ENCODE measurements at places on chromosomes 7 and 10.

DNA sequence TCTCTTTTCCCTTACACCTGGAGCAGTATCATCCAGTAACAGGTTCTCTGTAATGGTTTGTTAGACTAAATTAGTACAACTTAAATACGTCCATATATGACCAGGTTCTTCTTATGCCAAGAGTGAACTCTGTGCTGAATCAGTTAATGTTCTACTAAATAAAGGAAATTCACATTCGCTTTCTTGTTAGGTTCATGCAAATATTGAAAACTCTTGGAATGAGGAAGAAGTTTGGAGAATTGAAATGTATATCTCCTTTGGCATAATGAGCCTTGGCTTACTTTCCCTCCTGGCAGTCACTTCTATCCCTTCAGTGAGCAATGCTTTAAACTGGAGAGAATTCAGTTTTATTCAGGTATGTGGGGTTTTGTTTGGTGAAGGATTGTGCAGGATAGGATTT lies 15.3 kb upstream of the CFAP69 start:
- DNase-seq, result no peak

GRCh38 chr10:1715821-1716220 lies 21.5 kb downstream of the ADARB2 start:
- DNase-seq, result peak; percentile 57

- no peak for DNase-seq
These were observed 84.5 kb downstream of the AOAH start for GRCh38 chr7:36639826-36640225.

DNA sequence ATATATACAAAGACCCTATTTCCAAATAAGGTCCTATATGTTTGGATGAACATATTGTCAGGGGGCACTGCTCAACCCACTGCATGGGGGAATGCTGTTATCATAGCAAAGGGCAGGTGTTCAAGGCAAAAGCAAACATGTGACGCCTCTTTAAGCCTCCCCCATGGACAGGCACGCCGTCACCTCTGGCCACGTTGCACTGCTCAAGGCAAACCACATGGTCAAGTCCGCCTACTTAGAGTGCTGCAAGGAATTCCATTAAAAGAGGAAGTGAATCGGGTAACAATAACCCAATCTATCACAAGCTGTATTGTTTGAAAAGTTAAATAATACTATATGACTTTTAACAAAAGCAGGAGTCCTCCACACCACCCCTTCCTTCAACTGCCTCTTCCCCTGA lies 8.8 kb upstream of the CALD1 start:
- DNase-seq, result peak; percentile 33

- no peak for DNase-seq
These were observed 11.5 kb upstream of the STEAP4 start for GRCh38 chr7:88318196-88318595.

DNA sequence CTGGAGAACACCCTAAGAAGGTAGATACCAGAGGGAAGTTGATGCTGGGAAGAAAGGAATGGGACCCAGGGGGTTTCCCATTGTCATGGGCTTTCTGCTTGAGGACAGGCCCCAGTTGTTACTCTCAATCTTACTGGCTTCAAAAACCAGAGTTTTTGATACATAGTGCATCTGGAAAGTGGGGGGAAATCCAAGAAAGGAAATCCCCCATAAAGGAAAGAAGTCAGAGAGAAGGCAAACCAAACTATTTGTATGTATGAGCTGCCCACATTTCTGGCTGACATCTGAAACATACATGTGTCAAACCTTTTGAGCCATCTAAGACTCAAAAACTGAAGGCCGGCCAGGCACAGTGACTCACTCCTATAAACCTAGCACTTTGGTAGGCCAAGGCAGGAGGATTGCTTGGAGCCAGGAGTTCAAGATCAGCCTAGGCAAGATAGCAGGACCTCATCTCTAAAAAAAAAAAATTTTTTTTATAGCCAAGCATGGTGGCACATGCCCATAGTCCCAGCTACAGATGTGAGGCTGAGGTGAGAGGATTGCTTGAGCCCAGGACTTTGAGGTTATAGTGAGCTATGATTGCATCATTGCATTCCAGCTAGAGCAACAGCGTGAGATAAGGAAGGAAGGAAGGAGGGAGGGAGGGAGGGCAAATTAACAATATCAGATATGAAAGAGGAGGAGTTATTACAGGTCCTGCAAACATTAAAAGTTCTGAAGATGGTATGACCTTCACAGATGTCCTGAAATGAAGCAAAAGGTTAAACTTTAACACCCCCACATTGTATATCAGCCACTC lies 6.7 kb upstream of the COA1 start:
- no peak for DNase-seq

GRCh38 chr10:114246679-114247305 lies 7.7 kb downstream of the VWA2 start:
- DNase-seq, result peak; percentile 52

GRCh38 chr7:156722043-156722826 lies 81.7 kb downstream of the RNF32 start:
- peak; percentile 70 for DNase-seq

- peak; percentile 46 for DNase-seq
These were observed 8.1 kb downstream of the SDK1 start for GRCh38 chr7:3309140-3309539.

- DNase-seq, result no peak
These were observed 67.9 kb downstream of the CCDC71L start for GRCh38 chr7:106593028-106593417.

GRCh38 chr10:127125331-127125730 lies 71.1 kb downstream of the INSYN2A start:
- DNase-seq, result no peak

DNA sequence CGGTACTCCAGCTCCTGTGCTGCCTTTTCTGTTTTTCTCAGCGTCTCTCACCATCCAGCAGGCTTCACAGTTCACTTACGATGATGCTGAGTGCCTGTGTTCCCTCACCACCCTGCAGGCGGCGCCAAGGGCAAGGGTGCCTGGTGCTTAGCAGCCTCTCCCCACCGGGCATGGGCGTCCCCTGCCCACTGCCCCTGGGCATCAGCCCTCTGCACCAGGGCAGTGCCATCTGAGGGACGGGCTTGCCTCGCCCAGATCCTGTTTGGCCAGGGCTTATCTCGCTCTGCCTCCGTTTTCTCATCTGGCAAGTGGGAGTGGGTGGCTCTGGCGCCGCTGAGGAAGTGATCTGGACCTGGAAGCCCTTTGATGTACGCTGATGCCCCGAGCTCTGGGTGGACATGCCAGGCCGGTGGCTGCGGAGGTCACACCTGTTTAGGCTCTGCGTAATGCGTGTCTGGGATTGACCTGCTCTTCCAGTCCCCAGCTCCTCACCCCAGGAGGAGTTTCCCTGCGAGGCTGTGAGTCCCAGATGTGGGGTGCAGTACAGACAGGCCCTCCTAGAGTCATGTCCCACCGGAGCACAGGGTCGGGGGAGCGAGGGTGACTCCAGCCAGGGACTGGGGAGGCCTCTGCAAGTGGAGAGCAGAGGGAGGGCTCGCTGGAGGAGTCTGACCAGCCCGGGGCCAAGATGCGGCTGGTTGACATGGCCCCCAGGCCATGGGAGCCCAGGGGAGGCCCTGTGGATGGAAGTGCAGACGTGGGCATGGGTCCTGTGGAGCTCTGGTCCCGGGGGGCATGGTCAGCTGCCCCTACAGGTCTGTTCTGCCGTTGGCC lies 11.8 kb downstream of the TTYH3 start:
- DNase-seq, result peak; percentile 46

- no peak for DNase-seq
These were observed 53.0 kb upstream of the PDGFA start for GRCh38 chr7:572416-573268.

- no peak for DNase-seq
These were observed 165.2 kb upstream of the PODXL start for GRCh38 chr7:131721660-131722059.

DNA sequence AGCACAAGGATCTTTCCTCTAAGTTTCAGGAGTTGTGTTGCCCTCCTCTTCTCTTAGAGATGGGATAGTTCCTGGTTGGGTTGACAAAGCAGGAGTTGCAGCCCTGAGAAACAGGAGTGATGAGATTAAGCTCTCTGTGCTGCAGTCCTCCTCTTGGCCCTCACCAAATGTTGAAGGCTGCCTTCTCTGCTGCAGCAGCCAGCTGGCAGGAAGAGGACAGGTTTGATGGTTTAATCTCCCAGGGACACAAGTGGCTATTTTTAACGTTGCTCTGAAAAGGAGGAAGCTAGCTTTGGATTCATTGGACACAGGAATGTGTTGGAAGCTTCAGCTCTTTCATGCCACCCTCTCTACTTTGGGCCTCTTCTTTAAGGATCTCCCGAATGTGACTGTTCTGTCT lies 9.4 kb downstream of the STRIP2 start:
- DNase-seq, result no peak

DNA sequence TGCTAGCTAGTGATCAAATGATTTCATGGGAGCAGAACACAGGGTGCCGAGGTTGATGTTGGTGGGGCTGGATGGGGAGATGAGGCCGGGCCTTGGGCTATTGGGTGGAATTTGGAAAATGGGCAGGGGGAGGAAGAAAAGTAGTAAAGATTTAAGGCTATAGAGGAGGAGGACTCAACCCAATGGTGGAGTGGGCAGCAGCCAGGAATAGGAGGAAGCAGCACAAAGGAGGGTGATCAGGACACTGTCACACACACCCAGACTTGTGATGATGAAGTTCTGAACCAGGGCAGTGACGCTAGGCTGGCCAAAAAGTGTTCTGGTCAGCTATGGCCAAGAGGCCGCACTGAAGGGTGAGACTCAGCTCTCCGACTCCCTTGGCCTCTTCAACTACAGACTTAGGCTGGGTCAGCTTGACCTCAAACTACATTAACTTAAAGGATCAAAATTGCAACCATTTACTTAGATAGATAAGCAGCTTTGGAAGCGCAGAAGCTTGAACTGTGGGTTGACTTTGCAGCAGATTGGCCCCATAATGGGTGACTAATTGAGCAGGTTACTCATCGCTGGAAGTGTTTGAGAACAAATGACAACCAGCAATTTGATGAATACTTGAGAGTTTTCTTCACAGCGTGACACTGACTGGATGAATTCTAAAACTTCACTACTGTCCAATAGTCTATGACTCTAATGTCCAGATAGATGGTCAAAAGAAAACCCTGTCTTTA lies 29.4 kb upstream of the GPR26 start:
- DNase-seq, result no peak

DNA sequence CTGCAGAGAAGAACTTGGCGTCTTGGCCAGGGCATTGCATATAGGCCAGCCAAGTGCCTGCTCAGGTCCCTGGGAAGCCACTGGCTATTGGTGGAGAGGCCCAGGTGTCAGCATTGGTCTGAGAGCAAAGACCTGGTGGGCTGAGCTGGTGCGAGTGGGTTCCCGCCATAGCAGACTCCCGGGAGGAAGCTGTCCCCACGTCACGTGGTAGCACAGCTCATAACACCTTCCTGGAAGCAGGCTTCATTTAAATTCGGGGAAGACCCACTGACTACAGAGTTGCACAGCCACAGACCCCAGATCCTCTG lies 130.5 kb downstream of the WDR37 start:
- DNase-seq, result no peak

GRCh38 chr7:98993024-98993897 lies 114.9 kb downstream of the TRRAP start:
- DNase-seq, result peak; percentile 15

- no peak for DNase-seq
These were observed 32.7 kb downstream of the TBXAS1 start for GRCh38 chr7:139861803-139862202.

GRCh38 chr10:114346176-114347031 lies 57.9 kb downstream of the AFAP1L2 start:
- no peak for DNase-seq

DNA sequence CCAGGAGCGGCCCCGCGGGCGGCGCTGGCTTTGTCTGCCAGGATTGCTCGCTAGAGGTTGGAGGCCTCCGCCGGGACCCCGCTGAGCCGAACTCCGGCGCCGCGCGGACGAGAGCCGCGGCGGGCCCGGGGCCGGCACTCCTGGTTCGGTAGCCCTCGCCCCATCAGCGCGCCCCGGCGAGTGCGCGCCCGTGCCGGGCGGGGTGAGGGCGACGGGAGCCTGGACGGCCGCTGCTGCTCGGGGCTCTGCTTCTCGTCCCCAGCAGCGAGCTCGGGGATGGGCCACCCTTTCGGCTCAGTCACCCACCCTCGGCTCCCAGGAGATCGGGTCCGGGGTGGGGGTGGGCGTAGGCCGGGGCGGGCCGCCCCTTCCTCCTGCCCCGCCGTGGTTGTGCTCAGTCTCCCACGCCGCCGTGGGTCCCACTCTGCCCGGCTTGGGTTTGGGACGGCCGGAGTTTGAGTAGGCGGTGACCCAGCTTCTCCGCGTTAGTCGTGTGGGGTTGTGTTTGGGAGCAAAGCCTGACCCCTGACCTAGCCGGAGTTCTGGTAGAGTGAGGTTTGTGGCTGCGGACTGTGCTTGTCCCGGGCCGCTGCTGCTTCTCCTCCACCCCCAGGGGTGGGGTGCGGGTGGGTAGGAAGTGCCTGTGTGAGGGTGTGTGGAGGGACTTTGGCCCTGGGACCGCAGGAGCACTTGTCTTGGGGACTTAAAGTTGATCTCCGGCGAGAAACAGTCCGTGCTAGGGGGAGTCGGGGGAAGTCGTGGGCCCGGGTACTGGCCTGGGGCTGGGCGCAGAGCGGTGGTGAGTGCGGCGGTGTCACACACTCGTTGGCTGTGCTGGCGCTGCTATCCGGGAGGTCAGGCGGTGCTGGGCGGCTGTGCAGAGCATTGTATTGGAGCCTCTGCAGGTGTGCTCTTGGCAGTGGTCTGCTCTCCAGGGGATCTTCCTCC lies 677 bp downstream of the TSPAN14 start:
- DNase-seq, result peak; percentile 81

DNA sequence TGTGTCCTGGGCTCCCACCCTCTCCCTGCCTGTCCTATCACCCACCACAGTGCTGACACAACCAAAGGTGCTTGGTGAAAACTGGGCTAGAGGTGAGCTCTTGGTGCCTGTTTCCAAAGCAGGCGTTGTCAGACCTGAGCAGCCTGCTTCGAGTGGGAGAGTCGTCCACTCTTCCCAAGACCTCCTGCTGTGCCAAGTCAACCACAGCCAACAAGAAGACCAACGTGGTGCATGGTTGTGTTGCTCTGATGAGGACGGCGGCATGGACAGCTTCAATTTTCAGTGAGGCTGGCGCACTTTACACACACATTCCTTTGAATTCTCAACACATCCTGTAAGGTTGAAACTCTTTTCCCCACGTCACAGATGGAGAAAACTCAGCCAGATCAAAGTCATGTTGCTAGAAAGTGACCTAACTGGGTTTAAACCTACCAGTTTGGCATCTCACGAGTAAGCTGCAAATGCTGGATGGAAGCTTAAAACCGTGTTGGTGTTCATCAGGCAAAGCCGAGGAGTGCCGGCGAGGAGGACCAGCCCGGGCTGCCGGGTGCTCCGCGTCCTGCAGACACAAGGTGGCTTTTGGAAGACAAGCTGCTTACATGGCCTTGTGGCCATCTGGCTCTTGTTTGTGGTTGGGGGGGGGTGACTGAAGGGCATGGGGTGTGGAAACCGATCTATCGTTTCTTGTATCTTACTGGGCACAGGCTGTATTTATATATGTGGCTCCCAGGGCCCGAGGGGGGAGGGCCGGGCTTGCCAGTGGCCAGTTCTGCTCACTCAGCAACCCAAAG lies 39.3 kb downstream of the INSIG1 start:
- DNase-seq, result no peak

DNA sequence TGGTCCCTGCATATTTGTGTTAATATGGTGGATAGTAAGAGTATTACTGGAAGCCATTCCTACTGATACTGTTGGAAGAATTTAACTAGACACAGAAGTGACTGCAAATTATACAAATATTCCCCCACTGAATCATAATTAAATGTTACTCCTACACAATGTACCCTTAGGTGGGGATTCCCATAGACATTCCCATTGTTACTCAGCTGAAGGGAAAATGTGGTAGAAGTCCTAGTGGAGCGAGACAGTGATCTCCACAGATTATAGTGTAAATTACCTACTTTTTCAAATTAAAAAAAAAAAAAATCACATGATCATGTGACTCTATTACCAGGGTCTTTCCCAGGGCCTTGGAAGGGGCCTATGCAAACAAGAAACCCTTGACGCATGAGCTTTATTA lies 611.8 kb downstream of the LRMDA start:
- DNase-seq, result no peak

Data from DMS53 (cell line).